ENCODE measurements at places on chromosomes 3 and 15.
A peak's percentile ranks its signal among the peaks of the same experiment; 100 is the strongest.

DNA sequence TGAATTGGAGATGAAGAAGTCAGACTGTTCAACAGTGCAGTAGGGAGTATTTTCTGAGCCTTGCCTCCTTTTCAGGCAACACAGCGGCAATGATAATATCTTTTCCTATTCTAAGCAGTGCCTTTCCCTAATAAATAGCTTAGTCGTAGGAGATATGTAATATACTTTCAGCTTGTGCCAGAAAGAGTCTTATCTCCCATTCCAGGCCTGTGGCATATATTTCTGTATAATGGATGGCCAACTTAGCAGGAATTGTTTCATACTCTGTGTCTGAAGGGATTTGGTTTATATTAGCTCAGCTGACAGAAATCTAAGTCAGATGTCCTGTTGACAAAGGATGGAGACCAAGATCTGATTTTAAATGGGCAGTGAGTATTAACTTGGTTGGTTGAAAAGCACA lies 397.1 kb downstream of the CACNA2D3 start:
- no peak for DNase-seq

GRCh38 chr3:45912435-45912834 lies 26.1 kb downstream of the CCR9 start:
- no peak for DNase-seq

DNA sequence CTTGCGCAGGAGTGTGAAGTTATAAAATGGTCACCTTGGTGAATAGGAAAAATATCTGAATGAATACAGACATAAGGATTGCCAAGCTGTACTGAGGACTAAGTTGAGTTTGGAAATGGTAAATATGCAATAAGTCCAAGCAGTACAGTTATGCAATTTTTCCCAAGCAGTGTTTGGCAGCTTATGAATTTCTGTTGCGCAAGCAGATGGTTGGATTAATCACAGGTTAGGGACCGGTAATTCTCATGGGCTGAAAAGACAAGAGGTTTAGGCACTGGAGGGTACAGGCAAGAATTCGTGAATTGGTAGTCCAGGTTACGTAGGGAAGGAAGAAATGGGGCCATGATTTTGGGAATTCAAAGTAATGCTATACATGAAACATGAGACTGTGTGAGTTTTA lies 210.3 kb downstream of the RAP2B start:
- no peak for DNase-seq

DNA sequence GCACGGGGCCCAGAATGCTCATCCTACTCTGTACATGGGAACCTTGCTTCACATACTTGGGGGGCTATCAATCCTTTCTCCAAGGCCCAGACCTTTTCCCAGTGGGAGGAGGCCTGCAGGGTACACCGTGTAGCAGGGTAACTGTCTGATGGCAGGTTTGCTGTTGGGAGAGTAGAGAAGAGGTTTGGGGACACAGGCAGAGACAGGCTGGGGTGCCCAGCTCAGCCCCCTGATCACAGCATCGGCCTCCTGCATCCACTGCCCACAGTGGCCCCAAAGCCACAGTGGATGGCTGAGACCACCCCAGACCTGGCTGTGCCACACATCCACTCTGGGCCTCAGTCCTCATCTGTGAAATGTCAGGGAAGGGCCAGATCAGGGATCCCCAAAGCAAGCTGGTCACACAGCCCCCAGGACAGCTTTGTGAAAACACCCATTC lies 5.6 kb downstream of the CHRNA3 start:
- DNase-seq, result no peak

DNA sequence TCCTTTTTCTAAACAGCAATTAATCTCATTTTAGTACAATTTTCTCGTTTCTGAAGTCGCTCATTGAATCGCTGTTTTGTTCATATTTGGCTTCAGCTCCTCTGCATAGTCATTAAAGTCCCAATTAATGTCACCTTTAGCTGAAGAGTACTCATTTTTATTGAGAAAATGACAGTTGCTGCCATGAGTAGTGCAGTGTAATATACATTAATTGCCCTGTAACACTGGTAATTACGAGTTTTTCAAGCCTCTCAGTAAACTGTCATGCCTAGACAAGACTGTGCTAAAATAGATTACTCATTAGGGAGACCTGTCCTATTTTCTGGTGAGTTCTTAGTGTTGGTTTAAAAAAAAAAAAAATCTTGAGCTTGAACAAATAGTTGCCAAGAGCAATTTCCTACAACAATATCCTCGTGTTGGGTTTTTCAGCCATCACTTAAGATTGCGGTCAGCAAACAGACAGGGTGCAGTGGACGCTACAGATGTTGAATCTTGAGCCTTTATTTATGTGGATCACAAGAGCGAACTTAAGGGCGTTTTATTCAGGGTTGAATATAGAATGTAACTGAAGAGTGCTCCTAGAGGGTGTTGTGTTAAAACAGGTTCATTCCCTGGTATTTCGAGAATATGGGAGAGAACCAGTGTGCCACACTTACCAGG lies 176.0 kb downstream of the CDIN1 start:
- DNase-seq, result no peak

DNA sequence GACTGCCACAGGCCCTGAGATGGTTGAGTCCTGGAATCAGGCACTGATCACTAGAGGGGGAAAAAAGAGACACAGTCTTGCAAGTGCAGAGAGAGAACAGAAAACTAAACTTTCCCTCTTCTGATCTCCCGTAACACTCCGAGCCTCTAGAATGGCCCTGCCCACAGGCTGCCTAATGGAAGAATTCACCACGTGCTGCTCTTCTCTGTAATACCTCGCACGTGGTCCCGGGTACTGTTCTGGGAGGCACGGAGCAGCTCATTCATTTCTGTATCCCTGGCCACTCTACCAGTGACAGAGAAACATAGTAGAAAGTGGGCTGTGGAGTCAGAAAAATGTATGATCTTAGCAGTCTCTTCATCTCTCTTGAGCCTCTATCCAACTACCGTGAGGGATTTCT lies 30.4 kb downstream of the VGLL4 start:
- DNase-seq, result no peak

- DNase-seq, result peak; percentile 89
These were observed 2.8 kb downstream of the GPD1L start for GRCh38 chr3:32109256-32109655.

- no peak for DNase-seq
These were observed 20.3 kb upstream of the PPP4R2 start for GRCh38 chr3:72976281-72976741.

GRCh38 chr15:93150910-93151881 lies 62.2 kb upstream of the RGMA start:
- DNase-seq, result no peak

DNA sequence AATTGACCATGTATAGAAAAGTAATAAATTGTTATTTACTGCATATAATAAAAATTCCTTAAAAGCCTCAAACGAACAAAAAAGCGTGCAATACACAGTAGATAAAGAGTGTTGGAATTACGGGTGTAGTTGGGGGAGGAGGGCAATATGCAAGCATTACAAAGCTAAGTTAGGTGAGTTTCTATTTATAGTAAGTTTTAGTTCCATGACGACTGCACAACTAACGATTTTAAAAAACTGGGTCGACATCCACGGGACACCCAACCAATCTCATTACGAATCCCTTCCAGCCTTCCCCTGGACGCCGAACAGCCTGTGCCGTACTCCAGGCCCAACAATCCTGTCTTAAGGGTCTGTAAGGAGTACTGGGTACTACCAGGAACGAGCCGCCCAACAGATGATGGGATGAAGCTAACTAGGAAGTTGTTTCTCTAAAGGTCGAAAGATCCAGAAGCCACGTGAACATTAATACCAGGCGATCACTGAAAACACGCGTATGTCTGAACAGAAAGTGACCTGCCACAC lies 677 bp downstream of the POLQ start:
- DNase-seq, result no peak

DNA sequence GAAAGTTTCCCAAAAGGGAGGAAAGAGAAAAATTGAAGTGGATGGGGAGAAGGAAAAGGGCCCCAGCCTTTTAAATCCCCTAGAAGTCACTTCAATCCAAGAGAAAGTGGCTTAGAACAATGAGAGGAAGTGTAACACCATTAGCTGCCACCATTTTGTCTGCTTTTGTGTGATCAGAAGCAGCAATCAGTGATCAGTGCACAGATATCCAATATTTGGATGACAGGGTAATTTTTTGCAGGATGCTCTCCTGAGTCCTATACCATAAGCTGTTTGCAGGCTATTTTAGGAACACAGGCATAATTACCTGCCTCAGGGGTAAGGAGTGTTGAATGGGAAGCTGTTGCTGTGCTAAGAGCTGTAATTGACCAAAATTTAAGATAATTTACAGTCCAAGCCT lies 31.4 kb downstream of the SLC35A5 start:
- no peak for DNase-seq

DNA sequence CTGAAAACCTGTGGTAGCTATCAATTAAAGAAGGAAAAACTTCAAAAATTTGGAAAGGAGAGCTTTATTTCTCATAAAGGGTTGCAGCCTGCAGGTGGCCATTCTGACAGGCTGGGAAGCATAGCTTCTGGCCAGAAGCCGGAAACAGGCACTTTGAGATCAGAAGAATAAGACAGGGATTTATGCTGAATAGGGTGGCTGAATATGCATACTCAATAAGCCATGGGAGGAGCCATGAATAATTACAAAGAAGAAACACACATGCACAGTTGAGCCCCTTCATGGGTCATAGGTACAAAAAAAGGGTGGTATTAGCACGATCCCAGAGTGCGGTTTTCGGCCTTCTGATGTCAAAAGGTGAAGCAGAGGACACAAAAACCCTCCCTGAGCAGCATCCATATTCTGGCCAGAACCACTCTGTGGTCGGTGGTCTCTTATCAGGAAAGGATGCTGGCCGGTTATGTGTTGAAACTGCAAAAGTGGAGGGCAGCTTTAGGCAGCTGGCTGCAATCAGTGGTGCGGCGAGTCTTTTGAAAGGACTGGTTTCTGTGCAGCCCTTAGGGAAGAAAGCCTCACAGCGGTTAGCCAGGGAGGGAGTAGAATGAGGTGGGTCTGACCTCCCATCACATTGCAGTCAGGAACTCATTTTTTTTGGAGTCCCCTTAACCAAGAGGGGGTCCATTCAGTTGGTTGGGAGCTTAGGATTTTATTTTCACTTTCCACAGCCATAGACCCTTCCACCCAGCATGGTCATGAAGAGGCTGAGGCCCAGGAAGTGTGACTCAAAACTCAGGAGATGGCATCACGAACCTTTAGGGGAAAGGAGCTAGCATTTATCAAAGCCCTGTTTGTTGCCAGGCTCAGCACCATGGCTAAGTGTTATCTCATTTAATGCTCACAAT lies 34.7 kb upstream of the CCDC174 start:
- DNase-seq, result no peak

GRCh38 chr3:46544771-46545503 lies 21.2 kb downstream of the LRRC2 start:
- no peak for DNase-seq

- no peak for DNase-seq
These were observed 154.3 kb downstream of the GOLIM4 start for GRCh38 chr3:167941234-167941995.

GRCh38 chr15:42387603-42388002 lies 28.3 kb downstream of the CAPN3 start:
- DNase-seq, result no peak

DNA sequence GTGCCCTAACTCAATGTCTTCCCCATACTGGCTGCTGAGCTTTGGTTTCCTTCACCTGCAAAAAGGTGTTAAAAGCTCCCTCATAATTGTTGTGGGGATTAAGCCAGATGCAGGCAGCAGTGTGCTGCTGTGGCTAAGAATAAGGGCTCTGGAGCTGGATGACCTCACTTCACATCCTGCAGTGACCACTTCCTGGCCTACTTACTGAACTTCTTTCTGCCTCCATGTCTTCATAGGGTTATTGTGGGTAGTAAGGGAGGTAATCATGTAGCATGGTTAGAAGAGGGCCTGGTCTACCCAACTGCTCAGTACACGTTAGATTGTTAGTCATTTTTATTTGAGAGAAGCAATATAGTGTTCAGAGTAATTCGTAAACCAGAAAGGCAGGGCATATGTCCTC lies 18.4 kb downstream of the GYG1 start:
- no peak for DNase-seq

DNA sequence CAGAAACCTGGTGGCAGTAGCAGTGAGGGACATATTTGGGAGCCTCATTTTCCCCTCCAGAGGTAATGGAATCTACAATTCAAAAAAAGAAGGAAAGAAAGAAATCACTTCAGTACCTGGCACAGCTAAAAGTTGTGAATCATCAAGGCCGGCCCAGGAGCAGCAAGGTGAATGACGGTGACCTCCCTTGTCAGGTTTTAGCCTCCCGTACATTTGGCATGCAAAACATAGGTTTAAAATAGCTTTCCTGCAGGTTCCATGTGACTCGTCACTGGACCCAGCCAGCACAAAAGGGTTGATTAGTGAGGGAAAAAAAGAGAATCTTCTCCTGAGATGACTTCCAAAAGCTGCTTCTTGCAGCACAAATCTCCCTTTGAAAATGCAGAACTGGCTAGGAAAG lies 394.2 kb downstream of the LSAMP start:
- DNase-seq, result no peak

DNA sequence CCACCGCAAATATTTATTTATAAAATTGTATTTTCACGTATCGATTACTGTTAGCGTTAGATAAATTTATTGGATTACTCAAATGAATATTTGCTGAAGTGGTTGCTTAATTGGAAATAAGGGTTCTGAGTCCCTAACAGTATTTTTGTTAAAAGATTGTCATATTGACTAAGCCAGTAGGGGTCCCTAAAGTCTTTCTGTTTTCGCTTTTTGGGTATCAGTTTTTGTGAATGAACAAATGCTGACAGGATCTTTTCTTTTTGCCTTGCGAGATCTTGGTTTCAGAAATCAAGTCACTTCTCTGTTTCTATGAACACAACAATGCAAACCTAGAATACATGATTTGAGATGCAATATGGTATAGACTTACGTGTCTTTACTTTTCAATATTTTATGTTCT lies 7.1 kb downstream of the RAD51 start:
- DNase-seq, result no peak

DNA sequence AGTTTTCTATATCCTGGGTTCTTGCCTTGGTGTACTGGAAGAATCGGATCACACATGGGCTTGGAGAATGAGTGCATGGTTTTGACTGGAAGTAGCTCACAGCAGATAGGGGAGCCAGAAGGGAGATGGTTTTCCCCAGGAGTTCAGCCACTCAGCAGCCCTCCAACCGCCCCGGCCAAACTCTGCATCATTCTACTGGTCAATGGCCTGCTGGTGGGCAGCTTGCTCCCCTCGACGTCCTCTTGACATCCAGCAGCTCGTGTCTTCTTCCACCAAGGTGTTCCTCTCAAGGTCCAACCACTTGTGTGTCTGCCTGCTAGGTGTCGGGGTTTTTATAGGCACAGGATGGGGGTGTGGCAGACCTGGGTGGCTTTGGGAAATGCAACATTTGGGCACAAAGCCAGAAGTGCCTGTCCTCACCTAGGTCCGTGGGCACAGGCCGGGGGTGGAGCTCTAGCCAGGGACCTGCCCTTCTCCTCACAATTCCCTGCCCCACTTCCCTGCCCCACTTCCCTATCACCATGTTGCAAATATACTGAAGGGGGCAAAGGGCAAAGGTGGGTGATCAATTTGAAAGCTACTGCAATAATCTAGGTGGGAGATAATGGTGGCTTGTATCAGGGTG lies 3.0 kb upstream of the GTPBP8 start:
- no peak for DNase-seq

GRCh38 chr3:156689608-156690007 lies 15.2 kb downstream of the TIPARP start:
- DNase-seq, result no peak

GRCh38 chr3:120587332-120587975 lies 8.7 kb upstream of the NDUFB4 start:
- no peak for DNase-seq

- no peak for DNase-seq
These were observed 28.7 kb downstream of the SENP8 start for GRCh38 chr15:72146934-72147333.

Data from coronary artery (tissue), 2 donors.